ENCODE measurements at places on chromosomes 1 and 21.

- DNase-seq: no peak
Measured at GRCh38 chr21:37337831-37338230, 28.7 kb upstream of the DYRK1A start.

DNA sequence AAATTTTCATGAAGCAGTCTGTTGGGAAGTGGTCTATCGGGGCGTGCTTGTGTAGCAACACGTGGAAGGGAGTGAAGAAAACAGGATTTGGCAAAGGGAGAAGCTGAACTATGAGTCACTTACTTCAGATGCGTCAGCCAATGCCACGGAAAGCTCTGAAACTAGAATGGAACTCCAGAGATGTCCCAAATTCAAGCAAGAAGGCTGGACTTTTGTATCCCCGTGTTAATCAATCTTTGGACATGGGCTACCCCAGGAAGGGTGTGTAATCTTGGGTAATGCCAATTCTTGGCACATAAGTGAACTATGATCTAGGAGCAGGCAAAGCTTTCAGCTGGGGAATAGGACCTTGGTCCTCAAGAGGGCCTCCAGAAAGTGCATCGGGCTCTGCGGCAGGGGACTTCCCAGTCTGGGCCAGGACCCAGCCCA lies 102.6 kb downstream of the ADSS2 start:
- no peak for DNase-seq

GRCh38 chr1:55472784-55473183 lies 257.6 kb upstream of the USP24 start:
- no peak for DNase-seq

DNA sequence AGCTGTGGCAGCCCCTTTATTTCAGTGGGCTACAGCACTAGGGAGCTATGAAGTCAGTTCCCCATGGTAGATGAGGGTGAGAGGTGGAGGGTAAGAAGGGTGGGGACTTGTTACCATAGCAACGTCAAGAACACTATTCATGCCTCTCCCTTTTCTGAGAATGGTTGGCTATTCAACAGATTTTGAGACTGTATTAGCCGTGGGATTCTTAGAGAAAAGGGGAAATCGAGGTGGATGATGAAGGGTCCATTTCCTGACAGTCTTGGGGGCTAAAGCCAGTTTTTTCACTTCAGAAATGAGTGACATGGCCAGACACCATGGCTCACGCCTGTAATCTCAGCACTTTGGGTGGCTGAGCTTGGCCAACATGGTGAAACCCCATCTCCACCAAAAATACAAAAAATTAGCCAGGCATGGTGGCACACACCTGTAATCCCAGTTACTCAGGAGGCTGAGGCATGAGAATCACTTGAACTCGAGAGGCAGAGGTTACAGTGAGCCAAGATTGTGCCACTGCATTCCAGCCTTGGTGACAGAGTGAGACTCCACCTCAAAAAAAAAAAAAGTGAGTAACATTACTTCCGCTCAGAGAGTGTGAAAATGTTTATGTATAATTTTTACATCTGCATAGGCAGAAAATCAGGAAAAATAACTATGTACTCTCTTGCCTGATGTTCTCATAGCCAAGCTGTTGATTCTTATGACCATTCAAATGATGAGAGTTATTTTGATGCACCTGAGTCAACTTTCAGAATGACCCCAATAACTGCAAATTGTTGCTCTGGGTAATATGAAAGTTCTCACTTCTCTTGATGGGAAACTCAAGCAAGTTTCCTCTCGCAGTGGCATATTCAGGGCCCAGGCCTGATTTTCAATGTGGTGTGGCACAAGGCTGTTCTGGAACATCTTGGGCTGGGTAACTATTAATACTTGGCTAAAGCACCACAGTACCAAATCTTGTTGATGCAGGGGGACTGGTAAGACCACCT lies 23.2 kb upstream of the RGSL1 start:
- no peak for DNase-seq

DNA sequence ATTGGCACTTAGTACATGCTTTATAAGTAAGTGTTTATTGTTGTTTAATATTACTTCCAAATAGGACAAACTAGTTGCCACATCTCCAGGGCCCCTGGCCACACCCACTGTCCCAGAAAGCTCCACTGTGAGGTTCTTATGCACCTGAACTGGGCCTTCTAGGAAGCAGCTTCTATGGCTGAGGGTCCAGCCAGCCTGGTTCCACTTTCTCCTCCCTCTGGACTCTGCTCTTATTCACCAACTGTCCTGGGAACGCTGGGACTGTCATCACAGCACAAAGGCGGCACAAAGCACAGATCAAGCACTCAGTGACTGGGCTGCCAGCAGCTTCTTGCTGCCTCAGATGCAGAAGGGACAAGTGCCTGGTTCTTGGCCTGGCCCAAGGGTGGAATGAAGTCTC lies 29.6 kb upstream of the ZNF648 start:
- no peak for DNase-seq

GRCh38 chr1:71196685-71197084 lies 115.8 kb upstream of the ZRANB2 start:
- peak; percentile 58 for DNase-seq

DNA sequence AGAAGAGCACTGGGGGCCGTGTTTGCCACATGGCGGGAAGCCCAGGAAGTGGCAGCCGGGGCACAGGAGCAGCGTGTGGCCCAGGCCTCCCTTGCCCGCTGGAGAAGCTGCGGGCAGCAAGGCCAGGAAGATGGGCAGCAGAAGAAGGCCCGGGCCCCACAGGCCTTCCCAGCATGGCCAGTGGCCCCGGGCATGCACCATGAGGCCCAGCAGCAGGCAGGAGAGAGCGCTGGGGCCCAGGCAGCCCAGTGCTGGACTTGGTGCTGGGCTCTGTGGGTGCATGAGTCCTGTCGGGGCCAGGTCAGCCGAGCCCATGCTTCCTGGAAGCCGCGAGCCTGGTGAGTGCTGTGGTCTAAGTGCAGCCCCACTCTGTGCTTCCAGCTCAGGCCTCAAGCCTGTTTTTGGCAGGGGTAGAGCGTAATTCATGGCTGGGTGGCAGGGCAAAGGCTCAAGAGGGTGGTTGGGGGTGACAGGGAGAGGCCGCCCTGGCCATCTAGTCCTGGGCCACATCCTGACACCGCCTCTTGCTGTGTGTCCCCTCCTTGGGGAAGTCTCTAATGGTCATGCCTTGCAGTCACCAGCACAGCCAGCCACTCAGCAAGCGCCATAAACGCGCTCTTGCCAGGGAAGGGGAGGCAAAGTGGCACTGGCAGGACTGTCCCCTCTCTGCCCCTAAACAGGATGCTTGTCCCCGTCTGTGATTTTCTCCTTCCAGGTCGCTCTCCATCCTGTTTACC lies 21.3 kb downstream of the MTHFR start:
- no peak for DNase-seq

GRCh38 chr21:44486302-44486701 lies 31.0 kb downstream of the LRRC3 start:
- no peak for DNase-seq

- DNase-seq: no peak
Measured at GRCh38 chr1:156904187-156904959, 10.9 kb downstream of the PEAR1 start.

- no peak for DNase-seq
Measured at GRCh38 chr1:7538033-7538432, 233.1 kb upstream of the VAMP3 start.

DNA sequence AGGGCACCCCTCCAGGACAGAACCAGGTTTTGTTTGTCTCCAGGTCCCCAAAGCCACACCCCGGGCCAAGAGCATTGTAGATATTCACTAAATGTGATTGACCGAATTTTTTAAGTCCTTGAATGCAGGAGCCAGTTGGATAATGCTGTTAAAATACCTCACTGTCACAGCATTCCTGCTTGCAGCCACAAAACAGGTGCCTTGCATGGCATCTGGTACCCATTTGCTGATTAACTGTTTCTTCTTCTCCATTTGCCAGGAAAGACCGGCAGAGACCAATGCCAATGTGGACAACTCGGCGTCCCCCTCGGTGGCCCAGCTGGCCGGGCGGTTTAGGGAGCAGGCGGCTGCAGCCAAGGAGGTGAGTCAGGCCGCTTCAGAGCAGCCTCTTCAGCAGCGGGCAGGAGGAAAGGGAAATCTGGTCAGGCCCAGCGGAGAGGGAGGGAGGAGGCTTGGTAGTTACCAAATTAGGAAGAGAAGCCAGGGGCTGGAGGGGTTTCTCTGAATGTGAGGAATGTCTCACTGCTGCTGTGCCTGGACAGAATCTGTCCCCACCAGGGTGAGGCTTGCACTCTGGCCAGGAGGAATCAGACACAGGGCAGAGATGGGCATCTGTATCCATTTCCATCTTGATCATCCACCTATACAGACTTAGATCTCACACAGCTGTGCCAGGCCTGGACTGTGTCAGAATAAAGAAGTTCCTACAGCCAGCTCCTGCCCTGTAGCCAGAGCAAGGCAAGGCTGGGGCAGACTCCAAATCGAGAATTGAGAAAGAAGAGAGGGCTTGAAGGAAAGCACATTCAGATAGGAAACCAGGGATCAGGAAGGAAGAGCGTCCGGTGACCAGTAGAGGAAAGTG lies 37.9 kb upstream of the MPZL1 start:
- no peak for DNase-seq

DNA sequence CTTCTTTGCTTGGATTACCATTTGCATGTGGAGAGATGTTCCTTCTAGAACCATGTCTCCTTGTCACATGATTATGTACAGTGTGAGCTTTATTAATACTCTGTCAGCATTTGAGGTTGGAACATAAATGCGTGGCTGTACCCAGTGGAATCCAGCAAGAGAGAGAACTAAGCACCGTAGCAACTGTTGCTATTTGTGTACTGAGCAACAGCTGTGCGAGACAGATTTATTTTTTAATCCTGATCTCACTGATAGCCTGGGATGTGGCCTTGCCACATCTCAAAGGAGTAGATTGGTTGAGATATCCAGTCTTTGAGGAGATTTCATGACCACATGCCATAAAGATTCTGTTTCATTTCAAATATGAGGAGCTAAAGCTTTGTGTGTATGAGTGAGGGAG lies 43.4 kb downstream of the KIF1B start:
- peak; percentile 20 for DNase-seq

Measured in spinal cord (tissue), 10 donors.